ENCODE measurements at places on chromosomes 2 and 18.

- no peak for DNase-seq
These were observed 19.8 kb downstream of the PARD6G start for GRCh38 chr18:80227472-80227871.

DNA sequence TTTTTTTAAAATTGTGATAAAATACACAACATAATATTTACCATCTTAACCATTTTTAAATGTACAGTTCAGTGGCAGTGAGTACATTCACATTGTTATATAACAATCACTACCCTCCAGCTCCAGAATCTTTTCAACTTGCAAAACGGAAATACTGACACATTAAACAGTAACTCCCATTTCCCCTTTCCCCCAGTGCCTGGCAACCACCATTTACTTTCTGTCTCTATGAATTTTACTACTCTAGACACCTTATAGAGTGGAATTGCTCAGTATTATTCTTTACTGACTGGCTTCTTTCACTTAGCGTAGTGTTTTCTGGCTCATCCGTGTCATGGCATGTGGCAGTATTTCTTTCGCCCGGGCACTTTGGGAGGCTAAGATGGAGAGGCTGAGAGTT lies 32.6 kb downstream of the FASTKD2 start:
- DNase-seq: peak; percentile 59

DNA sequence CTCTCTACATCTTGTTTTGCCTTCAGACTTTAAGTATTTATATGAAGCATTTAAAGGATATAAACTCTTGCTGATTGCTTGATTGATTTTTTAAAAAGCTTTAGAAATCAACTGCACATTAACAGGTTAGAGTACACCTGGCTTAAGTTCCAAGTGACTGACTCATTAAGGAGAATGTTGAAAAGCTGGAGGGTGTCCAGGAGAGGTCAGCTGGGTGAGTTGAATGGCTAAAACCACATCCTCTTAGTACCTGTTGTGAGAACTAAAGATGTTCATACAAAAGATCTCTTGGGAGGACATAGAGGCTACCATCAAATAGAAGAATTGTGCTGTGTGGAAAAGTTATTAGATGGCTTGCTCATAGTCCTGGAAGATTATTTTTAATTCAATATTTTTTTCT lies 206.8 kb downstream of the TXNL1 start:
- no peak for DNase-seq

GRCh38 chr2:170216981-170217380 lies 39.0 kb downstream of the MYO3B start:
- no peak for DNase-seq

- no peak for DNase-seq
These were observed 264.1 kb downstream of the EXOC6B start for GRCh38 chr2:72561621-72562318.

DNA sequence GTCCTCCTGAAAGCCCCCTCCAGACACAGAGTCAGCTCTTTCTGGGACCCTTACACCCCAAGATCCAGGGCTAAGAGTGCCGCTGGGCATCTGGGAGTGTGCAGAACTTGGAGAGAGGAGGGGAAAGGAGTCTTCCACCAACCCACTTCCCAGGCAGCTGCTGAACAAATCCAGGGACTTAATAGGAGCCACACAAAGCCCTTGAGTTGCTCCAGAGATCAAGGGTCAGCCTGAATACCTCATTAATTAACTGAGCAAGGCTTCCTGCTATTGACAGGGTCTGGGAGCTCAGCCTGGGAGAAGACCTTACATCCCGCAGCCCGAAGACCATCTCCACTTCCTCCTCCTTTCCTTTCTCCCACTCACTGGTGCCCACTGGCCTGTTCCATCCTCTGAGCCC lies 108.3 kb downstream of the CELF4 start:
- no peak for DNase-seq

DNA sequence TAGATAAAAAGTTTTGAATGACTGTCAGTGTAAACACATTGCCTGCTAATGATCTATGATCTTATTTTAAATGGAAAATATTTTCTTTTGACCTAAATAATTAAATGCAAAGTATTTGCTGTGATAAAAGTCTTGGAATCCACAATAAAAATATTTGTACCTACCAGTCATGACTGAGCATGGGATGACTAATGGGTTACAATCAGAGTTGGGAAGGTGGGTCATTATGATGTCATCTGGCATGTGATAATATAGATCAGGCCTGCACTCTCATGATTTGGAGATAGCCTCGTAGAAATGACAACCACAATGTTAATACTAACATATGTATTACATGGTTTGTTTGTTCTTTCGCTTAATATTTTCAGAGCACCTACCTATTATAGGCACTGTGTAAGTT lies 848.8 kb upstream of the KLHL29 start:
- no peak for DNase-seq

DNA sequence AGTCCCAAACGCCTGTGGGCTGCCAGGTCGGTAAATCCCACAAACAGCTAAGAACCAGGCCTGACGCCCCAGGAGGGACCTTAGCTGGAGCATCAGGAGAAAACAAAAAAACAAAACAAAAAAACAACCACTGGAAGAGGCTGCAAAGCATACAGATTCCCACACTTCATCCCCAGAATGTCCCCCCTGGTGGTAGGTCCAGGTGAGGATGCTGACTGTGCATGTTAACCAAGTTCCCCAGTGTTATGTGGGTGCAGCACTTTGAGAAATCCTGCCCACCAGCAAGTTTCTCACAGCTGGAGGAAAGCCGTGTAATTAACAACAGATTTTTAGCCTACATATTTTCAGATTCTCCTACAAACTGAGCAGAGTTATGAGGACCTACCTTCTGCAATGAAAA lies 15.1 kb downstream of the ST3GAL5 start:
- peak; percentile 30 for DNase-seq

DNA sequence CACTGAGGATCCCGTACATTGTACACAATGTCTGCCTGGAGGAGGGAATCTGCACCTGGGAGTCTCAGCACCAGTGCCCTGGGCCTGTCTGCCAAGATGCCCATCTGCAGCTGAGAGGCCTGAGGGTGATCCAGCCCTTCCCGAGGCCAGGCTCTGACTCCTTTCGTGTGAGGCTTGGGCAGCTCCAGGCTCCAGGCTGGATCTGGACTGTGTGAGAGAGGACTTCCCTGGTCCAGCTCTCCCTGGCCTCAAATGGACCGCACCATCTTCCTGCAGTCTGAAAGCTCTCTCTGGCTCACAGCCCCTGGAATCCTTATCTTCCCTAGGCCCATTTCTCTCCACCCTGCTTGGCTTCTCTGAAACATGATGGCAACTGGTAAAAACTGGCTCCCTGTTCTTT lies 324.6 kb downstream of the DYSF start:
- DNase-seq: no peak

- DNase-seq: peak; percentile 57
These were observed 27.2 kb upstream of the EML4 start for GRCh38 chr2:42141687-42142546.

GRCh38 chr2:205574001-205574400 lies 108.3 kb upstream of the NRP2 start:
- DNase-seq: no peak

DNA sequence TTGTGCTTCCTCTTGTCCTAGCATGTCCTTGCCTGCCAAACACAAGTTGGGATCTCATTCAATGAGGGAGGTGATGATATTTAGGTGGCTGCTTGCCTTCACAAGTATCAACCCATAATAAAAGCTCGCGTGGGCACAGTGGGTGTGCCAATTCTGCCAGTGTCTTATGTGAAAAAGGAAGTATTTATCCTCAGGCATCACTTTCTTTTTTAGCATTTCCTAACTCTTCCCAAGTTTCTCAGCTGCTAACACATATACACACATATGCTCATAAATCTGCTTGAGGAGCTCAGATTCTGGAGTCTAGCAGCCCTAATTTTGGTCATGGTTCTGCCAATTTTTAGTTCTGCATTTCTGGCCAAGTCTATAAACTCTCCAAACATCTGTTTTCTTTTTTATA lies 319.5 kb upstream of the HNMT start:
- no peak for DNase-seq

- no peak for DNase-seq
These were observed 7.9 kb downstream of the NEUROD1 start for GRCh38 chr2:181672255-181673008.

GRCh38 chr18:22946846-22947245 lies 13.7 kb downstream of the RBBP8 start:
- DNase-seq: no peak

- no peak for DNase-seq
These were observed 1334.4 kb upstream of the CELF4 start for GRCh38 chr18:38900031-38900430.

DNA sequence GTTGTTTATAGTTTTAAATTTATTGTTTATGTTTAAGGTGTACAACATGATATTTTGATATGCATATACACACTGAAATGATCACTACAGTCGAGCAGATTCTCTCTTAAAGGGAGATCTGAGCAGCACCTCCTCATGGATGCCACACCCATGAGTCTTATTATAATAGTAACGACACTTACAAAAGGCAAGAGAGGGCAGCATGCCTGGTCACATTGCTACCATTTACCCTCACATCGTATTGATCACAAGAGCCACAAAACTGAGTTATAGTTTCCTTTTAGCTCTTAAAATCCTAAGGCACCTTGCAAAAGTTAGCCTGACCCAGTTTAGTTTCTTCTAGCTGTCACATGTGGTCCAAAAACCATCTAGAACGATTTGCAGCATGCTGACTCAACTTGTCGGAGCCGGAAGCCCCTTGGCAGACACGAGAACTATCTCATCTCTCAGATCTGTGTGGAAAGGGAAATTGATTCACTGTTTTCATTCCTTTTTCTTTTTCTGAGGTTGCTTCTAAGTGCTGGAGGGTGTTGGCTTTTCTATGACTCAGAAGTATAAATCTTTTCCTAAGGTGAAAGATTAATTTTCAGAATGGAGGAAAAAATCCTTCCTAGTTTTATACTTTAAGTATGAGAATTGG lies 85.3 kb downstream of the CDC42EP3 start:
- DNase-seq: peak; percentile 50

- DNase-seq: no peak
These were observed 21.6 kb upstream of the OTX1 start for GRCh38 chr2:63029058-63029457.

DNA sequence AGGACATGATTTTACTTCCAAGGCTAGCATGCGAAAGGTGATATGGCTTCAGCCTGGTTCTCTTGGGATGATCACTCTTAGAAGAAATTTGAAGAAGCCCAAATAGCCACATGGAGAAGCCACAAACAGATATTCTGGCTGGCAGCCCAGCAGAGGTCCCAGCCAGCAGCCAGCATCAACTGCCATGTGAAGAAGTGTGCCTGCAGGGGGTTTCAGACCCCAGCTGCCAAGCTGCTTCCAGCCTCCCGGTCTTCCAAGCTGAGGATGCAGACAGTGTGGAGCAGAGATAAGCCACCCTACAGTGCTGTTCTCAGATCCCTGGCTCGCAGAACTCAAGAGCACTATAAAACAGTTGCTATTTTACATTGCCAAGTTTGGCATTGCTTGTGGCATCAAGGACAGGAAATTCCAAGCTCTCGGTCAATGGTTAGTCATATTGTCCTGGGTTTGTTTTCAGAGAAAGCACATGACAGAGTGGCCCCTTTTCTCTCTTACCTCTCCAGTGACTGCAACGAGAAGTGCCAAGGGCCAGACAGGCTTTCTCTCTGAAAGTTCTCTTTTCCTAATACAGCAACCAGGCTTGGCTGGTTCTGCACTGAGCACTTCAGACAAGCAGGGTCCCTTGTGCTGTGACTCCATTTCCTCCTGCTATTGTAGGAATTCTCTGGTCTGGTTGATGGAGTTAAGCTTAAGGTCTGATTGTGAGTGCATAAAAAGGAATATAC lies 223.7 kb downstream of the ANKRD30B start:
- DNase-seq: no peak

GRCh38 chr18:59961070-59961469 lies 61.3 kb downstream of the PMAIP1 start:
- no peak for DNase-seq

- DNase-seq: peak; percentile 50
These were observed 40.3 kb downstream of the PMAIP1 start for GRCh38 chr18:59940068-59940467.

DNA sequence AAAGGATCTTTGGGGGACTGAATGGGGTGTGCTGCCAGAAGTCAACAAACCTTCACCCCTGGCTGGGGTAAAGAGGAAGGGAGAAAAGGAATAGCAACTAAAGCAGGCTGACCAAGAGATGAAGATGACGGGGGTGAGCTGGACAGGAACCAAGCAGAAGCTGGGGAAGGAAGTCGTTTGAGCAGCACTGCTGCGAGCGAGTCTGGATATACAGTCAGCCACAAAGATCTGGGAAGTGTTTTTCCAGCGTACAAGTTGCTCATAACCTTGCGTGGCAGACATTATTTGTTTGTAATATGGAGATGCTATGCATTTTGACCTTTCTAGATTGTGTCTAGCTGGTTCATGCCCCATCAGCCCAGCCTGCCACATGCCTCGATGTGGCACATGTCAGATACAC lies 71.2 kb downstream of the EIF2AK3 start:
- no peak for DNase-seq

DNA sequence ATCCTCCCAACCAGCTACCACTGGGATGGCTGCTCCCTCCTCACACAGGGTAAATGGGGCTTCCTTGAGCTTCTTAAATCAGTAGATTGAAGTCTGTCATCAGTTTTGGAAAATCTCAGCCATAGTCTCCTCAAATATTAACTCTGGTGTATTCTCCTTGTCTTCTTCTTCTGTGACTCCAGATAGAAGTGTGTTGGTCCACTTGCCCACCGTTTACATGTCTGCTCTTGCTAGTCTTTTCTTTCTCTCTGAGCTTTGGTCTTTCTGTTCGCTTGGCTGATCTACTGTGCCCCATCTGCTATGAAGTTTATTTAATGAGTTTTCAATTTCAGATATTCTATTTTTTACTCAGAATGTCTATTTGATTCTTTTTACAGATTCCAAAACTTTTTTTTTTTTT lies 281.7 kb upstream of the HDAC4 start:
- no peak for DNase-seq

DNA sequence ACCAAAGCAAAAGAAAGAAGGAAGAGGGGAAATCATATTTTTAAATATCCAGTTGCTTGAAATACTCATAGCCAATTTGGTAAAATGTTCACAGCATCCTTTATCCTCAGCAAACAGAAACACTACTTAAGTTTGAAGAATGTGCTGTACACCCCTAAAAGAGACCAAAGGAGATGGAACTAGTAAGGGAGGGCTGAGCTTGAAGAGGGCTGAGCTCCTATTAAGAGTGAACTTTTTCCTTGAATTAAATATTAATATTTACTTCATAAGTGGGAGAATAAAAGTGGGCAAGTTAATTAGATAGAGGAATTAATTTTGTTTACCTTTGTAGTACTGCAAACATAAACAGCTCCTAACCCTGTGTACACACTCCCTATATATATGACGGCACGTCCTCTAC lies 7.0 kb downstream of the EVX2 start:
- DNase-seq: no peak

GRCh38 chr2:138137949-138138348 lies 173.7 kb downstream of the HNMT start:
- no peak for DNase-seq
